ENCODE measurements at places on chromosomes 16 and 17.

DNA sequence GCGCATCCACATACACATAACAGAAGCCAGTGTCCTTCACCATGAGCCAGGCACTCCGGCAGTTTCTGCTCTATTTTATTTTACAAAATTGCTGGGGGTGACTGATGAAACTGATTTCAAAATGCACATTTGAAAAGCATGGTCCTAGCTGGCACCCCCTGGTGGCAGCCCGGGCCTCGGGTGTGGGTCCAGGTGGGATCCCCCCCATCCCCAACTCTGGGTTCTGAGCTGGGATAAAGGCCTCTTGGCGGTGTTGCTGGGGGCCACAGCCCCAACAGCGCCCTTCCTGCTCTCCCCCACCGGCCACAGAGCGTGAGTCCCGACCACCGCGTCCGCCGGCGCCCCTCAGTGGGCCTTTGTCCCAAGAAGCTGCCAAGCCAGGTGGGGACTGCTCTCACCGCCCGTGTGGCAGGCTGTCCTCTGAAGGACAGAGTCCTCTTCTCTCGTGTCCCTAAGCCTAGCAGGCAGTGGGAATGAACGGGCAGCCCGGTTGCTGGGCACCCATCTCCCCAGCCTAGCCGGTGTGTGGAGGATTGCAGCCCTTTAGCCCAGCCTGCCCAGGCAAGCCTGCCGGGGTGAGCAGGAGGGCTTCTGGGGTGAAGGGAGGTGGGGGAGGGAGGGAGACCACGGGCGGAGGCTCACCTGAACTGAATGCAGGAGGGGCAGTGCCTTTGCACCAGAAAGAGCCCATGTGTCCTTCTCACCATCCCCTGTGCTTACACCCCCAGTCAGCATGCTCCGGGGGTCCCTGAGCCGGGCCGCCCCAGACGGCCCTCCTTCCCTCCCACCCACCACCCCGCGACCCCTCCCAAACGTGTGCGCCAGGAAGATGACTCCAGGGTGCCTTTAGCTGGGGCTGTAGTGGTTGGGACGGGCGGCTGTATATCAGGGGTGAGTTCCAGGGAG, 898 bp downstream of the SNAI3 start:
- no peak for DNase-seq

DNA sequence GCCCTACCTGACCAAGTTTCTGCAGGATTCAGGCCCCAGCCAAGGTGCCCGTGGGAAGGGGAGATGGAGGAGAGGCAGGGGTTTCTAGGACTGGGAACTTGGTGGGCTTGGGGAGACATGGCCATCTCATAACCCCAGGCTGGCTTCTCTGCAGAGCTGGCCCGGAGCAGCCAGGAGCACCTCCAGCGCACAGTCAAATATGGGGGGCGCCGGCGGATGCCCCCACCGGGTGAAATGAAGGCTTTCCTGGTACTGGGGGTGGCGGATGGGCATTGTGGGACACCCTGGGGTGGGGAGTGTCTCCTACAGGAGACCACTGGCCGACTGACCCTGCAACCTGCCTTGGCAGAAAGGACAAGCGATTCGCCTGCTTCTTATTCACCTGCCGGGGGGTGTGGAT, 9.2 kb upstream of the SMIM5 start:
- no peak for DNase-seq

DNA sequence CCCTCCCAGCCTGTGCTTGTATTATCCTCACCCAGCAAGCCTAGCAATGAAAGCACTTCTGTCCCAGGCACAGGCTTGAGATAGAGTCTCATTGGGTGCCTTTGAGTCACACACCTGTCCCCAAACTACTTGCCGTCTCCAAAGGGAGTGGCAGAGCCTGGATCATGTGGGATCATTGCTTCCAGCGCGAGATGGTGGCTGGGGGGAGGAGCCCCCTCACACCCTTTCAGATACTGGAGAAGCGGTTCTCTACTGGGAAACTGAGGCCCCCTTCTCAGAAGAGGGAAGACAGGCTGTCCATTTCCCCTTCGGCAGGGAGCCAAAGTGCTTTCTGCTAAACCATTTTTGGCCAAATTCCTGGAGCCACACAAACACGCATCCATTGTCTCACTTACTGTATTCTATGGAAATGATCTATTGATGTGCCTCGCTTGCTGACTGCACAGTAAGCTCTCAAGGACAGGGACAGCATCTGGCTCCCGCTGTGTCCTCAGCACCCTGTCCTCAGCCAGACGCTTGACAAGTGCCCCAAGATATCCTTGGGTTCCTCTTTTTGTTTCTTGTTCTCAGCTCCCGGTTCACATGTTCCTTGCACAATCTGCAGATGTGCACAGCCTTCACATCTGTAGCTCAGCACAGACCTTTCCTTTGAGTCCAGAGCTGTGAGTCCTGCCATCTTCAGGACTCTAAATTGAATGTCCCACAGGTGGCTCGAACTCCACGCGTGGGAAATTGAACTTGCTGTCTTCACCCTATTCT, 26.0 kb upstream of the DLX3 start:
- DNase-seq, result no peak

DNA sequence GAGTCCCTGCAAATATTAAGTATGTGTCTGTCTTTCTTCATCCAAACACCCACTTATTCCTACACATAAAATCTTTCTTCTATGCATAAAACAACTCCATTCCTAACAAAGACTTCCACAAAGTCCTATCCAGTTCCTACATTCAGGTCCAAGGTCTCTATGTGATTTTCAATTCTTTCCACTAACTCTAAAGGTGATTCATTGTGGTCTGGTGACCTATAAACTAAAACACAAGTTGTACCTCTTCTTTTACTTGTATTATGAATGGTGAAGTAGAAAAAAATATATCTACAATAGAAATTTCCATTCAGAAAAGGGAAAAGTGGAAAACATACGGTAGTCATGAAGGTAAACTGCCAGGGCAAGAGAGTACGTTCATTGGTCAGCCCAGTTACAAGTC, 56.6 kb downstream of the USP32 start:
- no peak for DNase-seq

GRCh38 chr17:29390851-29391631, 878 bp downstream of the TAOK1 start:
- DNase-seq, result no peak

DNA sequence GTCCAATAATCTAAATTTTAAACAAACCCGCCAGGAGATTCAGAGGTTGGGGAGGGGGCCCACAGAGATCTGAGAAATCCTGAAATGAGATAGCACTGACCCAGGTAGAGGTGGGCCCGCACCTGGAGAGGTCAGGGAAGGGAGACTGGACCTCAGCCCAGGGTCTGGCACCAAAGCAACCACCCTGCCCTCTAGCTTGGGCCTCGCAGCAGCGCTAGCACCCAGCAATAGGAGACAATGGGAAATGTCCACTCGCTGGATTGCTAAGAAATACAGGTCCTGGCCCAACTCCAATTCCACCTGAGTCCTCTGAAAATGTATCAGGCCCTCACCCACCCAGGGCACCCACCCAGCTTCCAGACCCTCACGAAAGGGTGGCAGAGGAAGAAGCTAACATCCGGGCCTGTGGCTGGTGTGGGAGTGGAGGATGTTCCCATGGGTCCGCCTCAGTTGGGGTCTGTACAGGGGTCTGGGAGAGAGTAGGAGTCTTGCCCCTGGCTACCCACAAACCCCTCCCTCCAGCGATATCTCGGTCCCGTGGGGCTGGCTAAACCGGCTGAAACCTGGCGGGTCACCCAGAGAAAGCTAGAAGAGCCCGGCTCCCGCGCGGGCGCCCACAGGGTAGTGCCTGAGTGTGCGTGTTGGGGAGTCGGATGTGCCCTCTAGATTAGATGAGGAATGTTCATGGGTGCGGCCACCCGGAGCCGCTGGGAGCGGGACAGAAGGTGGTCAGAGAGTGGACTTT, 1.1 kb downstream of the PLLP start:
- DNase-seq, result no peak

DNA sequence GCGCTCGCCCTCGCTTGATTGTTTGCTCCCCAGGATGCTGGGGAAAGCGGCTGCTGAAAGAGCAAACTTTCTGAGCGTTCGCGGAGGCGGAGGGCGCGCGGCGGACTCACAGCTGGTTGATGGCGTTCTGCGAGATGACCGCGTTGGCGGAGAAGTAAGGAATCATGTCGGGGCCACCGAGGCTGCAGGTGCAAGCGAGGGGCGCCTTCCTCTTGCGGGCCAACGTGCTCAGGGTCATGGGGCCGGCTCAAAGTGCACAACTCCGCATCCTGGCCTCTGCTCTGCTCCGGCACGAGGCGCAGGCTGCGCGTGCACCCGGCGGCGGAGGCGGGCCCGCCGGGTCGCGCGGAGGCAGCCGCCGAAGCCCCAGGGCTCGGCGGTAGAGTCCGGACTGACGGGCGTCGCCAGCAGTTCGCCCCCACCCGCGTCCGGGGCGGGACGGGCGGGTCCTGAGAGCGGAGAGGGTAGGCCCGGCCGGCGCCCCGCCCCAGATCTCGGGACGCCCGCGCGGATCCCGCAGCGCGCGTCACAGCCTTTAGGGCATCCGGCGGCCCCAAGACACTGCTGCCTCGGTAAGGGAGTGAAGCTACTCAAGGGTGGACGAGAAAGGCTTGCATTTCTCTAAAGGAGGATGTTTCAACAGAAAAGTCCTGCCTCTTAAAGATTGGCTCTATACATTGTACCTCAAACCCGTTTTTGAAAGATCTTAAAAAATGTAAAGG, 138.5 kb upstream of the CORO6 start:
- peak; percentile 64 for DNase-seq

DNA sequence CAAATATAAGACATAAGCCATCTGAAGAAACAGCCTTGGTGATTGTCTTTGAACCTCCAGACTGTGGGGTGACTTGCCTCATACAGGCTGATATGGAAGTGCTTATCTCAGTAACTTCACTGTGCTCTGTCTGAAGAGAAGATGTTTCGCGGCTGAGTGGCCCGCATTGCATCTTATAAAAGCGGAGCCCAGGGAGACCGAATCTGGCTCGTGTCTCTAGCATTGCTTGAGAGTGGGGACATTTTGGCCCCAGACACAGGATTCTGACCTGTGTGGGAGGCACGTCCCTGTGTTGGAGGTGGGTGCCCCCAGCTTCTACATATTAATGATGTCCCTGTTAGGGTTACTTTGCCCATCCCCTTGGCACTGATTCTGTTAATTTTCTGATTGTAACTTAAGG, 66.4 kb downstream of the METRNL start:
- DNase-seq, result no peak

DNA sequence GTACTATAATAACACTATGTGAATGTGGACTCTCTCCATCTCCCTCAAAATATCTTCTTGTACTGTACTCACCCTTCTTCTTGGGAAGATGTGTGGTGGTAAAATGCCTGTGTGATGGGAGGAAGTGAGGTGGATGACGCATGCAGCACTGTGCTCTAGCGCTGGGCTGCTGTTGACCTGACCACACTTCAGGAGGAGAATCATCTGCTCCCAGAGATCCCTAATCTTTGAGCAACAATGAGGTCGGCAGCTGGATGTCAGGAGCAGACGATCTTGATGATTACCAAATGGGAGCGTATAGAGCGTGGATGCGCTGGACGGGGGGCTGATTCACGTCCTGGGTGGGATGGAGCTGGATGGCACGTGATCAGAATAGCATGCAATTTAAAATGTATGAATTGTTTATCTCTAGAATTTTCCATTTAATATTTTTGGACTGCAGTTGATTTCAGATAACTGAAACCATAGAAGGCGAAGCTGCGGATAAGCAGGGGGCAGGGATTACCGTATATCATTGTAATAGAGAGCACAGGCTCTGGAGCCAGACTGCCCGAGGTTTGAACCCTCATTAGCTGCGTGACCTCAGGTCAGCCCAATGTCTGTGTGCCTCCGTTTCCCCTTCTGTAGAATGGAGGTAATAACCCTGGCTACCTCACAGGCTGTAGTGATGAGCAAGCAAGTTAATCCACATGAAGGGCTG, 23.7 kb upstream of the CYLD start:
- no peak for DNase-seq

GRCh38 chr16:28081391-28081968, 18.0 kb upstream of the GSG1L start:
- DNase-seq, result no peak

DNA sequence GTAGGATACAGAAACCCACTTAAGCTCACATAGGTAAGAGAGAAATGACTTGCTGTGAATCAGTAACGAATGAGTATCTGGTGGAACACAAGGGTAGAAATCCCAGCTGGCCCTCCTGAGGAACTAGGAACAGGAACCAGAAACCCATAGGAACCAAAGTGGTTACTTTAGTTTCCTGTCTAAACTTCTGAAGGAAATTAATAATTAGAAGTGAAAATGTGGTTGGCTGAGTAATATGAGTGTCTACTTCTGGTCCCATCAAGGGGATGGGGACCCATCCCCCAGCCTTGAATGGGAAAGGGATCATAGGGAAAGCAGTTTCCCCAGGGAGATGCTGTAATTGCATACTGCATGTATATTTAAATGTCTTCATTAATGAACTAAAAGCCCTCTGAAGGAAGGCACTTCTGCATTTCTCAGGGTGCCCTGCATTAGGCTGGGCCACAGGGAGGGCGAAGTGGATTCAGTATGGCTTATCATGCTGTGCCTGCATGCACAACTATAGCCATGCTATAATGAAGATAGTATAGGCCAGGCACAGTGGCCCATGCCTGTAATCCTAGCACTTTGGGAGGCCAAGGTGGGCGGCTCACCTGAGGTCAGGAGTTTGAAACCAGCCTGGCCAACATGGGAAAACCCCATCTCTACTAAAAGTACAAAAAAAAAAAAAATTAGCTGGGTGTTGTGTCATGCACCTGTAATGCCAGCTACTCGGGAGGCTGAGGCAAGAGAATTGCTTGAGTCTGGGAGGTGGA, 45.6 kb downstream of the CYB5B start:
- no peak for DNase-seq

DNA sequence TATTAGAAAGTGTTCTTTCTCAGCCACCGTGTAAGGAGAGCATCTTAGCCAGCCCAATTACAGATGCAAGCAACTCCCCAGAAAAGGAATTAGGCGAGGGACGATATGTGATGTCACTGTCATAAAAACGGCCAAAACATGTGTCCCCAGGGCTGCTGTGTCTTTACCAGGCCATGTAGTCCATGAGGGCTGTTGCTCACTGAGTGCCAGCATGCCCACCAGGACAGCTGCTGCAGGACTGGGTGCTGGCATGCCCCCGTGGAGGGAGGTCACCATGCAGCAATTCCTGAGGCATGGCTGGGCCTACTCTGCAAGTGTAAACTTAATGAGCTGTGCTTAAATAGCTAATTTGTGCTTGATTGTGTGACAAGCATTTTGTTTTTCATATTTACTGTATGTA, 156.9 kb downstream of the LGALS9B start:
- no peak for DNase-seq

All from amygdala (tissue), 56 donors.